ENCODE measurements at places on chromosomes 5 and 9. TPM values are rescaled to one million over a fixed set of nuclear protein-coding genes. Genes with fewer than 3 reads are reported as not detected.

The ARHGEF37 gene
- 1.6 TPM for total RNA-seq

The PSMB7 gene
- total RNA-seq, result 96.8 TPM

The SLC34A3 gene
- not detected for total RNA-seq

The CER1 gene
- total RNA-seq, result not detected

GRCh38 chr9:106697750-106698502, 165.0 kb upstream of the ZNF462 start:
- DNase-seq, result peak; percentile 18
- H3K36me3 ChIP-seq, result no peaks in the 10 kb centered on the region
- no peak overlapping the region for H3K4me3 ChIP-seq
- H3K27me3 ChIP-seq, result no peaks in the 10 kb centered on the region
- no peak overlapping the region for H3K27ac ChIP-seq
- no peaks in the 10 kb centered on the region for H3K4me1 ChIP-seq

DNA sequence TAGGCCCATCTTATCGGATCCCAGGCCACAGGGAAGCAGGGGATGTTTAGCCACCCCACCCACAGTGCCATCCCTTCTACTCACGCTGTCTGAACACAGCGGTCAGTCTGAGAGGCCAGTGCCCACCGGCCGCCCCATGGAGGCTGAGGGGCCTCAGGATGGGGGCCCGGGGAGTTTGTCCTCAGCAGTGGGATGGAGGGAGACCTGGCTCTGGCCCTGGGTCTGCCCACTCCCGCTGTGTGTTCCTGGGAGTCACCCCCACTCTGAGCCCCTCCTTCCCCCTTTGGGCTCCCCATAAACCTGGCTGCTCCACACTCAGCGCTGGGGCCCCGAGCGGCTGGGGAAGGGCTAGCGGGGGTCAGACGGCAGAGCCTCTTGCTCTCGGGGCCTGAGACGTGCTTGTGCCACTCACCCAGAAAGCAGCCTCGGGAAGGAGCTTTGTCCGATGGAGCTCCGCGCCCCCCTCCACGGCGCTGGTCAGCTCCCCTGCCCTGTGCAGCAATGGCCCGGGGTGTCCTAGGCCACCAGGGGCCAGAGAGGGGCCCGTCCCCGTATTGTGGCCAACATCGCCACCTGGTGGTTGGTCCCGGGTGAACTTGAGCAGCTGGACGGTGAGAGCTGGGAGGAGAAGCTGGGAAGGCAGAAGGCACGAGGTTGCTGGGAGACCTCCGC, 10.9 kb upstream of the LAMC3 start:
- no peaks in the 10 kb centered on the region for H3K36me3 ChIP-seq
- peak; percentile 64 for DNase-seq
- no peaks in the 10 kb centered on the region for H3K27me3 ChIP-seq
- H3K27ac ChIP-seq, result no peak overlapping the region

DNA sequence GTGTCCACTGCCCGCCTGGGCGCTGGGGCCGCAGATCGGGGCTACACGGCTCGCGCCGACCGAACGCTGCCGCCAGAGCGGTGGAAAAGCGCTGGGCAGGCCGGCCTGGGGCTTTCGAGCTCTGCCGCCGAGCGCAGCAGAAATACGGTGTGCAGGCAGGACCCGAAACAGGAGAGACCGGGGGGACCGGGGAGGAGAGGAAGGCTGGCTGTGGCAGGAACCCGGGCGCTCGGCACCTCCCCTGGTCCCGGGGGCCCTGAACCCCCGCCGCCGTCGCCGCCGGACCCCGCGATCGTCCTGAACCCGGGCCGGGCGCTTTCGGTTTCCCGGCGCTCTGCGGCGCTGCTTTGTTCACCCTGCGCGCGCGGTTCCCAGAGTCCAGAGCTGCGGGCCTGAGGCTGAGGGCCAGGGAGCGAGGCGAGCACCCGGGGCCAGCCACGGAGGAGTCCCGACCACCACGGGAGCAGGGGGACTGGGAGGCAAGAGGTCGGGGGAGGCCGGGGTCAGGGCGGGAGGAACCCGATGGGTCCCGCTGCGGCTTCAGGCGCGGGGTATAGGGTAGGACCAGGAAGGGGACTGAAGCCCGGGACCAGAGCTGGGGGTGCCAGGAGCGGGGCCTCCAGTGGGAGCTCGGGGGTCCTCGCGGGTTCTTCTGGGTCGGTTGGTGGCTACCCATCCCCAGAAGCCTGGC, 12.0 kb downstream of the IRX2 start:
- H3K27me3 ChIP-seq, result no peaks in the 10 kb centered on the region
- H3K36me3 ChIP-seq, result no peaks in the 10 kb centered on the region
- H3K27ac ChIP-seq, result no peak overlapping the region
- no peak for DNase-seq
- peak overlapping the region; percentile 31 for H3K4me3 ChIP-seq

DNA sequence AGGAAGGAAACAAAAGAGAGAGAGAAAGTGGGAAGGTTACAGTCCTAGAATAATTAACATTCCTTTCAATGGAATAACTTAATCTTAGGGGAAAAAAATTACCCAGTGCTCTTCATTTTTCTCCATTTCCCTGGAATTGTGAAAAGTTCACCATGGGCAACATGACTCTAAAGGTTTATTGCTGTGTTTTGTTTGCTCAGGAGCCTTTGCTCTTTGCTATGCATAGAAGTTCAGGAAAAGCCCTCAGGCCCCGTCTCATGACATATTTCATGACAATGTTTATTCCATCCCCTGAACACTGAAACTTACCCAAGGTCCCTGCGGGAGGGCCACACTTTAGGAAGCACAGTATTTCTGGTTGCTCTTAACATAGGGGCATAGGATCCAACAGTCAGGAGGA, 9.8 kb upstream of the CTSL start:
- H3K4me1 ChIP-seq, result peaks cover 15% of the 10 kb centered on the region
- no peaks in the 10 kb centered on the region for H3K27me3 ChIP-seq
- no peak overlapping the region for H3K27ac ChIP-seq
- no peaks in the 10 kb centered on the region for H3K36me3 ChIP-seq

DNA sequence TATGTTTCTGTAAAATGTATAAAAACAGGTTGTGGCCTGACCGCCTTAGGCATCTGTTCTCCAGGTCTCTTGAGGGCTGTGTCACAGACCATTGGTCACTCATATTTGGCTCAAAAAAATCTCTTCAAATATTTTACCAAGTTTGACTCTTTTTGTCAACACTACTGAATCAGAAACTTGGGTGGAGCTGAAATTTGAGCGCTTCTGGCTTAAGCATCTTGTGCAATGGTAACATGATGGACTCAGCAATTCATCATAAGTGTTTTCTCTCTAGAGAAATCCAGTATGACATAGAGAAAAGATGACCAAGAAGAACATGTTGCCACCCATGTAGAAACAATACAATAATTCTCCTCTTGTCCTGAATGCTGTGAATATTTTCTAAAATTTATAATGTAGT, 387.9 kb downstream of the MAT2B start:
- no peaks in the 10 kb centered on the region for H3K4me1 ChIP-seq
- H3K4me3 ChIP-seq, result no peak overlapping the region
- H3K36me3 ChIP-seq, result no peaks in the 10 kb centered on the region
- no peak overlapping the region for H3K27ac ChIP-seq
- H3K27me3 ChIP-seq, result no peaks in the 10 kb centered on the region

- no peaks in the 10 kb centered on the region for H3K4me1 ChIP-seq
- H3K36me3 ChIP-seq, result no peaks in the 10 kb centered on the region
- no peak overlapping the region for H3K27ac ChIP-seq
- no peaks in the 10 kb centered on the region for H3K27me3 ChIP-seq
These were observed 116.4 kb downstream of the SV2C start for GRCh38 chr5:76199336-76200318.

DNA sequence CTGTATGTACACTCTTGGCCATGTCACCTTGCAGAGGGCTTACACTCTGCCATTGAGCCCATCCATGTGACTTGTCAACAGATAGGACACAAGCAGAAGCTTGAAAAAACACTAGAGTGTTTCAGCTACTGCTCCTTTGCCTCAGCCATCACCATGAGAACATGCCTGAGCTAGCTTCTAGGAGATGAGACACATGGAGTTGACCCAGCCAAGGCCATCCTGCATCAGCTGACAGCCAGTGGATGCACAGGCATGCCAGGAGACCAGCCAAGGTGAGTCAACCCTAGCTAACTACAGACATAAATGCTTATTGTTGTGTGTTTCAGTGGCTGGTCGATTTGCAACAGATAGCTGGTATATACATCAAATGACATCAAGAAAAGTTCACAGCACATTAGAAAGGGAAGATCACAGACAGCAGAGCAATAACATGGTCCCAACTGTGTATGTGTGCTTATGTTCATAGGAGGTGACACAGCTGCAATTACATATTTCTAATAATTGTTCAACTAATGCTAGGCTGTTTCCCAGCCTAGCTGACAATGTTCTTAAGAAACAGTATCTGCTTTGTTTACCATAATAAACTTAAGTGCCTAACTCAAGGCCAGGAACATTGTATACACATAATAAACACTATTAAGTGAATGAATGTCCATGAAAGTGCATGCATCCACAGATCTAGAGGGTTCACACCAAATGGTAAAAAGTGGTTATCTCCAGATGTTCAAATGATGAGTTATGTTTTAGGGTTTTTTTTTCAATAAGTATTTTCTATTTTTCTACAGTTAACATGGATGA, 105.7 kb downstream of the SPOCK1 start:
- H3K27ac ChIP-seq, result no peak overlapping the region
- no peaks in the 10 kb centered on the region for H3K36me3 ChIP-seq
- H3K4me3 ChIP-seq, result no peak overlapping the region
- H3K4me1 ChIP-seq, result no peaks in the 10 kb centered on the region
- no peak for DNase-seq

- no peaks in the 10 kb centered on the region for H3K36me3 ChIP-seq
- H3K27ac ChIP-seq, result no peak overlapping the region
- H3K27me3 ChIP-seq, result no peaks in the 10 kb centered on the region
These were observed 110.8 kb upstream of the POC5 start for GRCh38 chr5:75828029-75828428.

DNA sequence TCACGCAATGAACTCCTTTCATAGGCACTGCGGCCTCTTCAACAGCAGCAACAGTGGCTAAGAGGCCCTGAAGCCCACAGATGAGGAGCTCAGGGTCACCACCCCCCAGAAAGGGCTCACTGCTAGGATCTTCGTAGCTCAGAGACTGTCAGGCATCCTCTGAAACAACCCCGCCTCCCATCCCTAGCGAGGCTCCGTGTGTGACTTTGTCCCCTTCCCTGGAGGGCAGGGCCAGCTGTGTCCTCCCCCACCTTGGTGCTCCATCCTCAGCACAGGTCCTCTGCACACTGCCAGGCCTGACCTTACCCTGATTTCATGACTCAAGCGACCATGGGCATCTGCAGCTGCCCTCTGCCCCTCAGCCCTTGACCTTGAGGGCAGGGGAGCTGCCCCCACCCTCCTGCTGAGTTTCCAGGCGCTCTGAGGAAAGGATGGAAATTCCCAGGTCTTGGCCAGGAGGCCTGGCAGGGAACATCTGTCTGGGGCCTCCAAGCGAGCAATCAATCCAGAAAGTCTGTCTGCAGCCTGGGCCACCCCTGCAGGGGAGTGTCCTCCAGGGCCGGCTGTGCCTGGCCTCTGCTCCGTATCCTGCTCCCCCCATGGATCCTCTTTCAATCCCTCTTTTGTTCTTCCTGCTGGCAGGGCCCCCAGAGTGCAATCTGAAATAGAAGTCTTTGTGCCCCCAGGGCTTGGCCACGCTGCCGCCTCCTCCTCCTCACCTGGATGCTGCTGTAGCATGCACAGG, 6.8 kb upstream of the IRX4 start:
- H3K27ac ChIP-seq, result no peak overlapping the region
- H3K27me3 ChIP-seq, result no peaks in the 10 kb centered on the region
- no peak overlapping the region for H3K4me3 ChIP-seq
- no peaks in the 10 kb centered on the region for H3K4me1 ChIP-seq
- H3K36me3 ChIP-seq, result no peaks in the 10 kb centered on the region

- H3K27me3 ChIP-seq, result no peaks in the 10 kb centered on the region
- H3K4me1 ChIP-seq, result peaks cover 73% of the 10 kb centered on the region
- no peak overlapping the region for H3K4me3 ChIP-seq
- no peak for DNase-seq
These were observed 49.4 kb downstream of the SLC22A5 start for GRCh38 chr5:132418881-132419280.

DNA sequence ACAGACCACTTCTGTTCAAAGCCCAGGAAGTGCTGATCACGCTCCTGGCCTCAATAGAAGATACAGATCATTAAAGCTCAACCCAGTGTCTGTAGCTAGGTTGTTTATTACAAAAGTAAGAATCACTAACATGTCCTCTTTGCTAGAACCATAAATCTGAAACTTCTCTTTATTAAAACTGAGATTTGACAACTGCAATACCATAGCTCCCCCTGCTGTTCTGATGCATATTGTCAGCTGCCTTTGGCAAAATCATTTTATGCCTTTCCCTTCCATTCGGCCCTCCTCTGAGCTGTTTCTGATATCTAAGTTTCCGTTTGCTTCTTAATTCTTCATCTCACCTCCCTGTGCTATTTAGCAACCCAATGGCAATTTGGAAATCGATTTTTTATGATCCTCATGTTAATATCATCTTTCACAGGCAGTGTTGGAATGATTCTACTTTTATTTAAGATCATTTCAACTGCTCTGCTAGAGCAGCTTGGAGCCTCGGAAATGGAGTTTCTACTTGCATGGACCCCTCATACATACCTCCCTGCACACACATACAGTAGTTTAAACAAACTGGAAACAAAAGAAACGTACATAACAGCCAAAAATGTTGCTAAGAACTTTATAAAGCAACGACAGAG, 998.8 kb downstream of the MAT2B start:
- H3K4me1 ChIP-seq, result no peaks in the 10 kb centered on the region
- H3K27me3 ChIP-seq, result no peaks in the 10 kb centered on the region
- DNase-seq, result no peak
- H3K27ac ChIP-seq, result no peak overlapping the region

All from right lobe of liver (tissue), 6 donors.